Natural killer cell (primary cell): ENCODE measurements at places on chromosomes 13 and 19. TPM values are rescaled to one million over a fixed set of nuclear protein-coding genes. Genes with fewer than 3 reads are reported as not detected.

GRCh38 chr13:31967155-31967554 is 64.4 kb upstream of the FRY start:
- no peak overlapping the region for H3K27ac ChIP-seq
- H3K4me1 ChIP-seq = no peaks in the 10 kb centered on the region
- no peaks in the 10 kb centered on the region for H3K27me3 ChIP-seq
- H3K36me3 ChIP-seq = no peaks in the 10 kb centered on the region

DNA sequence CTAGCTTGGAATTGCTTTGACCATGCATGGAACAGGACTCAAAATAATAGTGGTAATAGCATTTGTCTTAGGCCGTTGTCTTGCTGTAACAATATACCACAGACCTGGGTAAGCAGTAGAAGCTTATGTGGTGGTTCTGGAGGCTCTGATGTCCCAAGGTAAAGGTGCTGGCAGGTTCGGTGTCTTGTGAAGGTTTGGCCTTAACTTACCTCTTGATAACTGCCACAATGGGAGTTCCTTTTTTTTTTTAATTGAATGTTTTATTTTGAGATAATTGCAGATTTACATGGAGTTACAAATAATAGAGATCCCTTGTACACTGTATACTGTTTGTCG is 5.8 kb downstream of the RPL21 start:
- H3K36me3 ChIP-seq = peaks cover 58% of the 10 kb centered on the region
- H3K4me3 ChIP-seq = no peak overlapping the region
- H3K27me3 ChIP-seq = no peaks in the 10 kb centered on the region
- DNase-seq = no peak

DNA sequence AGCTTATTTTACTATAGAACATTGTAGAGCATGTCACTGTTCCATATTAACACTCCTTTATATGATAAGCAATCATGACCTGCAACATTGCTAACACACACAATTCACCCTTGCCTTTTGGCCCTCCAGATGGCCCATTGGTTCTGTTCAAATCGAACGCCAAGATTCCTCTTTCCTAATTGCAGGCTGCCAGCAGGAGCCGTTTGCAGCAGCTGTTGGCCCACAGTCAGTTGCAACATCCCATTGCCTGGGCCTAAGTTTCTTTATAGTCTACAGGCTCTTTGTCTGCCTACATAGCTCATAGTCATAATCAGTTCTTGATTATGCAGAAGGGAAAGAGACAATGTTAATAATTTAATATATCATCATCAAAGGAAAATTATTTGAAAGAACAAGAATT is 37.6 kb downstream of the KCTD12 start:
- no peak for DNase-seq
- H3K4me1 ChIP-seq = no peaks in the 10 kb centered on the region
- no peaks in the 10 kb centered on the region for H3K27me3 ChIP-seq

DNA sequence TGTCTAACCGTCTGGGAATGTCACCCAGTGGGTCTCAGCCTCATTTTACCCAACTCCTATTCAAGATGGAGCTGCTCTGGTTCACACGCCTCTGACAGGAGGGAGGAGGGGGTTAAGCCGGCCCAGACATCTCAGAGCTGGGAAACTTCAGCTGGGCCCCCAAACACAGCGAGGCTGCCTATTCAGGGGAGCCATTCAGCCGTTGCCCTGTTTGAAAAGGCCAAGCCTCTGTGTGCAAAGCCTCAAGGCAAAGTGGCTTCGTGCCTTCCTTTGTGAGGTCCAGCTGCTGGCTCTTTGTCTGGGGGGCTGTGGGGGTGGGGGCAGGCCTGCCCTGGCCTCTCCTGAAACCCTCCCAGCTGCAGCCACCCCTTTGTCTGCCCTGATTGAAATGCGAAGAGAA is 147.4 kb downstream of the PTPRS start:
- no peaks in the 10 kb centered on the region for H3K4me1 ChIP-seq
- H3K27ac ChIP-seq = no peak overlapping the region
- H3K4me3 ChIP-seq = no peak overlapping the region

DNA sequence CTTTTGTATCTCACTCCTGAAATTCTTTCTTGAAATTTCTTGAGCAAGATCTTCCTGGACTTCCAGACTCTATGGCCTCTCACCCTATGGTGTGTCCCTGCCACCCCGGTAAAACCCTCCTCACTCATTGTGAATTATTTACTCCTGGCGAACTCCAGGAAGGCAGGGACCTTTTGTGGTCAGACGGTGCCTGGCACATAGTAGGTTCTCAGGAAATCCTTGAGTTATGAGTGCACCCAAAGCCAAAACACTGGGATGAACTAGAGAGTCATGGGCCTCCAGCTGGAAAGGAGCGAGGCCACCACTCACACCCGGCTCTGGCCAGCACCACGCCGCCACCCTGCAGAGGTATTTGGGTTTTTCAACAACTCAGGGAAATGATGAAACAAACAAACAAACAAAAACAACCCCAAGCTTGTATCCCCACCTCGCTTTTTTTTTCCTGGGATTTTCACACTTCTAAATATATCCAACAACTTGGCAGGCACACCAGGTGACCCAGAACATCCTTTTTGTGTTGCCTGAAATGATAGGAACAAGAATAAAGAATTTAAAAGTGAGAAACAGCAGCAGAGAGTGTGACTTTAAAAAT is 11.2 kb downstream of the HPN start:
- no peak overlapping the region for H3K27ac ChIP-seq
- no peaks in the 10 kb centered on the region for H3K4me1 ChIP-seq
- H3K27me3 ChIP-seq = no peaks in the 10 kb centered on the region
- DNase-seq = no peak
- H3K4me3 ChIP-seq = no peak overlapping the region
- no peaks in the 10 kb centered on the region for H3K36me3 ChIP-seq

GRCh38 chr19:15588265-15588664 is 26.8 kb upstream of the CYP4F8 start:
- no peak overlapping the region for H3K27ac ChIP-seq
- no peaks in the 10 kb centered on the region for H3K36me3 ChIP-seq
- H3K4me1 ChIP-seq = peaks cover 7% of the 10 kb centered on the region
- no peak for DNase-seq

GRCh38 chr13:112647256-112647655 is 42.6 kb upstream of the ATP11A start:
- no peaks in the 10 kb centered on the region for H3K36me3 ChIP-seq
- no peaks in the 10 kb centered on the region for H3K27me3 ChIP-seq
- H3K27ac ChIP-seq = no peak overlapping the region

- no peak overlapping the region for H3K4me3 ChIP-seq
- H3K27me3 ChIP-seq = peaks cover 3% of the 10 kb centered on the region
- H3K4me1 ChIP-seq = no peaks in the 10 kb centered on the region
- no peak overlapping the region for H3K27ac ChIP-seq
Measured at GRCh38 chr13:91313103-91313502, 34.4 kb upstream of the MIR17HG start.

- H3K36me3 ChIP-seq = no peaks in the 10 kb centered on the region
- H3K27ac ChIP-seq = no peak overlapping the region
- DNase-seq = no peak
- H3K4me1 ChIP-seq = no peaks in the 10 kb centered on the region
Measured at GRCh38 chr13:59205501-59205900, 958.2 kb downstream of the DIAPH3 start.

DNA sequence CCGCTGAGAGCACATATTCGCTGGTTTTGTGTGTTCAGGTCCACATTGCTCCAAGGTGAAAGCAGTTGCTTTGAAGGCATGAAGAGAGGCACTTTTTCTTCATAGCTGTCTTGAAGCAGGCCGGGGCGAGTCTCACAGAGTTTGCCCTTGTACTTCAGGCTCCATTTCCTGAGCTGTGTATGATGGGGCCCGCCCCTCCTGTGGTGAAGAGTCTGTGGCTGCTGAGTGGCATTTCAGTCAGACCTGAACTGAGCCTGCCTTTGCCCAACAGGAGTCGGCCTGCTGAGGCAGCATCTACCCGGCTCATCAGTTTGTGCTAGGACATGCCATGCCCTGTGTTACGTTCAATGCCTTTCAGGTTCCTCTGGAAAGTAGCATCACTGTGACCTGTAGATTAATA is 44.4 kb upstream of the C1QTNF9 start:
- peak; percentile 91 for DNase-seq
- peak overlapping the region; percentile 93 for H3K27ac ChIP-seq
- H3K4me1 ChIP-seq = peaks cover 70% of the 10 kb centered on the region

- H3K27ac ChIP-seq = no peak overlapping the region
- peaks cover 12% of the 10 kb centered on the region for H3K4me1 ChIP-seq
- no peaks in the 10 kb centered on the region for H3K27me3 ChIP-seq
Measured at GRCh38 chr13:44760434-44760833, 184.3 kb upstream of the TSC22D1 start.

DNA sequence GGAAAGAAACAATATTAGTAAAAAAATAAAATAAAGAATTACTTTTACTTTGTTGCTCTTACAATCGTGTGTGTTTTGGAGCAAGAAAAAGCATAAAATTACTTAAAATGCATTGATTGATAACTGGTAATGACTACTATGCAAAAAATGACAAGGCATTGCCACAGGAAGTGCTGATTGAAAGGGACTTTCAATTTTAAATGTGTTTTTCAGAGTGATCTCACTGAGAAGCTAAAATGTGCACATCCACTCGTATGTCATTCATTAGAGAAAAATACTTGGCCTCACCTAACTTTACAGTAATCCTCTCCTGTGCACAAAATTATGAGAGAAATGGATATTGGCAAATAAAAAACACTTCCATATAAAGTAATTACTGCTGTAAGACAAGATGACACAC is 934.9 kb downstream of the SLITRK6 start:
- H3K27me3 ChIP-seq = no peaks in the 10 kb centered on the region
- H3K36me3 ChIP-seq = no peaks in the 10 kb centered on the region
- DNase-seq = no peak
- no peak overlapping the region for H3K4me3 ChIP-seq

GRCh38 chr13:35474496-35475211 is 1.8 kb downstream of the MAB21L1 start:
- H3K4me3 ChIP-seq = peak overlapping the region; percentile 29
- peaks cover 39% of the 10 kb centered on the region for H3K4me1 ChIP-seq
- no peak overlapping the region for H3K27ac ChIP-seq
- no peaks in the 10 kb centered on the region for H3K36me3 ChIP-seq

DNA sequence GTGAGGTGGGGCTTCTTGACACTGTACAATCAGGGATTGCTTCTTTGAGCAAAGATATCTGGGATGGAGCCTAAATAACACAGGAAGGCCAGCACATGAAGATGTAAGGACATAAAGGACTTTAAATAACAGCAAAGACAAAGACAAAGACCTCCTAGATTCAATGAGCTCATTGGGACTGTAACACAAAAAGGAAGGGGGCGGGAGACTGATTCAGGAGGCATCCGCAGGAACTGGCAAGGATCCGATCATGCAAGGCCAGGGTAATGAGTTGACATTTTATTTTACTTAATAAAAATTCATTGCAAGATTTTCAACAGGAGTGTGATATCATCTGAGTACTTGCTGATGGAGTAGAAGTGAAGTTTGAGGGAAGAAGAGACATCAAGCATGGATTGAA is 121.5 kb downstream of the LHFPL6 start:
- H3K36me3 ChIP-seq = no peaks in the 10 kb centered on the region
- no peak for DNase-seq
- H3K27me3 ChIP-seq = no peaks in the 10 kb centered on the region
- no peaks in the 10 kb centered on the region for H3K4me1 ChIP-seq
- H3K27ac ChIP-seq = no peak overlapping the region
- H3K4me3 ChIP-seq = no peak overlapping the region

GRCh38 chr13:24834902-24835510 is 71.0 kb downstream of the RNF17 start:
- H3K27ac ChIP-seq = no peak overlapping the region
- H3K4me3 ChIP-seq = no peak overlapping the region
- DNase-seq = no peak
- H3K4me1 ChIP-seq = no peaks in the 10 kb centered on the region
- no peaks in the 10 kb centered on the region for H3K36me3 ChIP-seq
- H3K27me3 ChIP-seq = no peaks in the 10 kb centered on the region

DNA sequence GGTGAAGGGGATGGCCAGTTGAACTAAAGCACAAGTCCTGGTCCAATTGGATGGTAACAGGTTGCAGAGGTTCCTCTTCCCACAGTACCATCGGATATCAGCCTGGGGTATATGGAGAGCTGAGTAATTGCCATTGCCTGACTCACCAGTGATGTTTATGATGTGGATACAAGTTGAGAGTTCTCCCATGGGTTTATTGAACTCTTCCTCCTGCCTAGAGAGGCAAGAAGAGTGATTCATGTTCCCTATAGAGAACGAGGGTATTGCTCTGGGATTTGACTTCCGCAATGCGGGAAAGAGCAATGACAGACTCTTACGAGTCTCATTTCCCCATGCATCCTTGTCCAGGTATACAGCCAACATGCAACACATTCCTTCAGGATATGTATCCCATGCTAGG is 111.3 kb upstream of the PCDH9 start:
- no peaks in the 10 kb centered on the region for H3K4me1 ChIP-seq
- DNase-seq = no peak
- no peaks in the 10 kb centered on the region for H3K36me3 ChIP-seq
- no peak overlapping the region for H3K27ac ChIP-seq

- H3K27me3 ChIP-seq = no peaks in the 10 kb centered on the region
- H3K4me1 ChIP-seq = peaks cover 28% of the 10 kb centered on the region
- H3K27ac ChIP-seq = no peak overlapping the region
- no peak for DNase-seq
- H3K36me3 ChIP-seq = peaks cover 85% of the 10 kb centered on the region
Measured at GRCh38 chr19:10138879-10139795, 19.4 kb upstream of the EIF3G start.

GRCh38 chr19:48616041-48616436 is 1.2 kb upstream of the FAM83E start:
- H3K27me3 ChIP-seq = no peaks in the 10 kb centered on the region
- H3K27ac ChIP-seq = no peak overlapping the region
- H3K36me3 ChIP-seq = peaks cover 33% of the 10 kb centered on the region
- peaks cover 38% of the 10 kb centered on the region for H3K4me1 ChIP-seq

DNA sequence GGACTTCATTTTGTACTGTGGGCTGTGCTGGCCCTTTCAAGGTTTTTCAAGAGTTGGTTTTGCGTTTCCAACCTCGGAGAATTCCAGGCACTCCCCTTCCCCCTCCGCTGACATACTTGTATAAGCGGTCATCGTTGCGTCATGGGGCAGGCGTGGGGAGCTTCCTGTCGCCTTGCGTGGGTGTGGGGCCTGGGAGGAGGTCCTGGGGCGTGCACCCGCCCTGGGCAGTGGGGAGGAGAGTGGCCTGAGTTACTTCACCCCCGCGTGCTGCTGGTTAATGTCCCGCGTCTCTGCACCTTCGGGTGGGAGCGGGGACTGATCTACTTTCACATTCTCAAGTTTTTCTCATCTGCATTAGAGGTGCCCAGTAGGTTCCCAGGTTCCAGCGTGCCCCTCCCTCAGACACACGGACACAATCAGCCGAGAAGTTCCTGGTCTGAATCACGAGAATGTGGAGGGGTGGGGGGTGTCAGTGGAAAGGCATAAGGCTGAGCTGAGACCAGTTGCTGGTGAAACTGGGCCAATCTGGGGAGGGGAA is 4.1 kb downstream of the IER2 start:
- H3K27ac ChIP-seq = peak overlapping the region; percentile 90
- H3K4me1 ChIP-seq = peaks cover 60% of the 10 kb centered on the region
- no peaks in the 10 kb centered on the region for H3K27me3 ChIP-seq
- peak; percentile 68 for DNase-seq

The KCNN1 gene
- total RNA-seq = not detected

The CEACAM7 gene
- total RNA-seq = not detected

The SRRM5 gene
- 0.50 TPM for total RNA-seq

The KRI1 gene
- total RNA-seq = 36.6 TPM

The CDX2 gene
- total RNA-seq = not detected

The CD70 gene
- total RNA-seq = 1.2 TPM

The TPTE2 gene
- not detected for total RNA-seq

The CEACAM1 gene
- 1.3 TPM for total RNA-seq

The ZNF562 gene
- 25.3 TPM for total RNA-seq

The DHRS12 gene
- 10.4 TPM for total RNA-seq
